ENCODE measurements at places on chromosomes 11 and 22.

DNA sequence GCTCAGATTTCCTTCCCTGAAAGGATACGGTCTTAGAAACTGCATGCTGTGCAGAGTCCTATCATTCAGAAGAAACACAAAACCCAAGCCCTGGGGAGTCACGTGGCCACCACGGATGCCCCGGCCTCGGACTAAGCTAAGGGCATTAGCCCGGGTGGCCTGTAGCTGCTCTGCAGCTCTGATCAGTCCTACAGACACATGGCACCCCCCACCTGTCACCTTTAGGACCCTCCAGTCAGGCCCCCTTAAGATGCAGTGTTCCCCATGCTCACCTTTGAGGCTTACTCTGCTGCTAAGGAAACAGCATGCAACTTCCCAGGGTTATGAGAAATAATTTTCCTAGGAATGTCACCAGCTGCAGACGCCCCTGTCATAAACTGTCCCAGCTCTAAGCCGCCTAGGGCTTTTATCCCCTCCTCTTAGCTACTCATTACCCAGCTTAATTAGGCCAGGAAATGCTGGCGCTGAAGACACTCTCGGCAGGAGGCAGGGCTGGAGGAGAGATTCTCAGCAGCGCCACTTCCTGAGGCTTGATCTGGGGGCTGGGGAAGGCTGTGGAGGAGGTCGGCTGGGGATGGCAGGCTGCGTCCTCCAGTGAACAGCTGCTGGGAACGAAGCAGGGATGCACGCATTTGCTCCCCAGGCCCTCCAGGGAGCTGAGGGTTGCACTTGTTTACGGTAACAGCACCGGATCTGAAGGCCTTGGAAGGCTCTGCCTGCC lies 47.2 kb upstream of the ADA2 start:
- DNase-seq = peak; percentile 77

GRCh38 chr11:119584193-119585042 lies 144.6 kb downstream of the NECTIN1 start:
- DNase-seq = peak; percentile 78

DNA sequence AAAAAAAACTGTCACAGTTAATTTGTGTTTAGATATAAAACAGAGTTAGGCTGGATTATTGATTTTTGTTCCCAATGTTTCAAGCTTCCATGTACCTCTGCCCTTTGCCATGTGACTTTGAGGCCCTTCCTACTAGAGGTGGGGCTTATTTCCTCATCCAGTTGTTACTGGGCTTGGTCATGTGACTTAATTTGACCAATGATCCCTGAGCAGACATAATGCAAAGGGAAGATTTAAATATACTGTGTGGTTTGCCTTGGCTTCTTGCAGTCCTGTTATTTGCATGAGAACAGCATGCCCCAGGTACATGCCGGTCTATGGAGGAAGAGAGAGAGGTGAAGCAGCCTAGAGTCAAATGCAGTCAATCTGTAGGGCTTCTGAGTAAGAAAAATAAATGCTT lies 347.0 kb downstream of the MIAT start:
- no peak for DNase-seq

DNA sequence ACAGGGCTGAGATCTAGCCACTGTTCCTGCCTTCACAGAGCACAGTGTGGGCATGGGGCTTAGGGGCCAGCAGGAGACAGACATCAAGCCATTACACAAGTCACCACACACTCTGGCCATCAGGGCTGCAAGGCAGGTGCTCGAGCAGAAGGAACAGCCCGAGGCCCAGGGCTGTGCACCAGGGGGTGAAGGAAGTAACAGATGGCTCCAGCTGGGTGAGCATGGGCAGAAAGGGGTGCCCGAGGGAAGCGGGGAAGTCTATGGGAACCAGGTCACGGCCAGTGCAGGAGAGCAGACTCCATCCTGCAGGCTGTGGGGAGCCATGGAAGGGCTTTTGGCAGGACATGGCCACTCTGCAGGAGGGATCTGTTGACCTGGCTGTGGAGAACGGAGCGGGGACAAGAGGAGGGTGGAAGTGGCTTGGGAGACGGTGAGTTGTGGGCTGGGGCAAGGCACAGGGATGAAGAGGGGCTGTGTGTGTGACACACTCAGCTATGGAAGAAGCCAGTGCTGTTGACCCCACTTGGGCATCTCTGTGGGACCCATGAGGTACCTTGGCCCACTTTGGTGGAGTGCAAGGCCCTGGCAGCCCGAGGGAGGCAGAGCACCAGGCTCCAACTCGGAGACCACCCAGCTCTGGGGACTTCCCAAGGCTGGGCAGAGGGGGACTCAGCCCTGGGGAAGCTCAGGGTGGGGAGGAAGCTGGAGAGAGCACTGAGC lies 3.6 kb downstream of the C11orf68 start:
- DNase-seq = no peak

DNA sequence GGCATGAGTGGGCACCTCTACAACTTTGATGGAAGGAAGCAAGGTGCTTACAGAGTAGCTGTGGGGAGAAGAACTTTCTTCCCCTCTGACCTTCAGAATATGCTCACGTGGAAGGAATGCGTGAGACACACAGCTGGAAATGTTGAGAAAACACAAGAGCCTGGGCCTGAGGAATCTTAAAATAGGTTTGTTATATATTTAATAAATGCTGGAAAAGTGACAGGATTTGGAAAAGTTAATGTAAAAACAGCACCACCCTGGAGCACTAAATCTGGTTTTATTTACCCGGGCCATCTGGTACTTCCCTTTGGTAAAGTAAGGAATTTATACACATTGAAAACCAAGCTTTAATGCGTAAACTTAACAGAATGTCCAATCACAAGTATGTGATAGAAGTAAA lies 14.0 kb upstream of the AMPD3 start:
- DNase-seq = no peak

- DNase-seq = no peak
Measured at GRCh38 chr11:92286709-92287108, 62.1 kb downstream of the FAT3 start.

DNA sequence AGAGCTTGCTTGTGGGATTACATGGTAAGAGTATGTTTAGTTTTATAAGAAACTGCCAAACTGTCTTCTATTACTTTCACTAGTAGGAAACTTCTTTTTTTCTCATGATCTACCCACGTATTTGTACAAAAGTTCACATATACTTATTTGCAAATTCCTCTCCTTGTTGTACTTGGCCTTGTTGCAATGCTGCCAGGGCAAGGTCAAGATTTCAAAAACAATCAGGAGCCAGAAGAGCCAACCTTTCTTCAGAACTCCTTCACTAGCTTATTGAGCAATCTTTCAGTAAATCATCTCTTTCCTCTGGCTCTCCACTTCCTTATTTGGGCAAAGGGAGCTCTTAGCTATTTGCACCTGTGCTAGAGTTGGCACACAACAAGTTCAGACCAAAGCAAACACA lies 9.7 kb downstream of the SRSF8 start:
- peak; percentile 40 for DNase-seq

- peak; percentile 87 for DNase-seq
Measured at GRCh38 chr11:46936138-46937110, at the start of gene CSTPP1. Gene CSTPP1, plus strand, starts transcription at chr11:46936761. Its CDS starts 45 bp downstream, at chr11:46936806.

DNA sequence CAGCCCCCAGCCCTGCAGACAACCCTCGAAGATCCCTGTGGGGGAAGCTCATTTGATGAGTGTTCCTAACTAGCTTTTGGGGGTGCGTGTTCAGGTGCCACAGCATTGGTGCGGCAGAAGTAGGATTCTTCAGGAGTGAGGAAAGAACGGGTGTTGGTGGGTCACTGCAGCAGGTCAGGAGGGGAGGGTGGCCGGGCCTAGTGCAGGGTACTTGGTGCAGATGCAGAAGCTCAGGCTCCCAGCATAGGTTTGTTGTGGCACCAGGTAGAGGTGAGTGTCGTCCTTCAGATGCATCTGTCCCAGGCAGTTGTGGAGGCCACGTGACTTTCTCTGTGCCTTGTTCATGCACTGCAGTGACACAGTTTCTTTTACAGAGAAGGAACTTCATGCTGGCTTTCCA lies 15.1 kb upstream of the ADORA2A start:
- DNase-seq = no peak

DNA sequence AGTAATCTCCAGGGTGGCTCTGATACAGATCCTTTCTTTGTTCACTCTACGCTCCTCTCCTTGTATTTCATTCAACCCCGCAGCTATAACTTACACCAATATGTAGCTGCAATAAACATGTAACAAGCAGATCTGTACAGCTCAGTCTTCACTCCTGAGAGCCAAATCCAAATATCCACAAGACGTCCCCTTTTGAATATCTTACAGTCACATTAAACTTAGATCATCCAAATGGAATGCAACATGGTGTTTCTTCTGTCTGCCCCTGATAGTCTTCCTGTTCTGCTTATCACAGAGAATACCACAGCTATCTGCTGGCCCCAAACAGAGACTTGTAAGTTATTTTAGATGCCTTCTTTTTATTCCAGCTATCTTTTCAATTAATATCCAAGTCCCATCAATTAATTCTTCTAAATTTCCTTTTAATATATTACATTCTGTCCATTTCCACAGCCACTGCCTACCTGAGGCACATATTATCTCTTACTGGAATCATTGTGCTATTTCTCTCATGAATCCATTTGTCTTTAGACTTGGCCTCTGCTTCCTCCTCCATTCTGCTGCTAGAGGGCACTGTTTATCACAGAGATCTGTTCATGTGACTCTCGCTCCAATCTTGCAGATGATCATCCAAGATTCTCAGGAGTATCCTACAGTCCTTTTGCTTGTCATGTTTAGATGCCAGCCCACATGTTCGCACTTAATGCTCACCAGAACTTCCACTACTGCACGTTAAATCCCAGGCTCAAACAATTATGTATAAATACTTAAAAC lies 908.6 kb downstream of the NTM start:
- peak; percentile 58 for DNase-seq

GRCh38 chr11:82733444-82734119 lies at the start of gene FAM181B:
Gene FAM181B, minus strand, starts transcription at chr11:82733864. Its CDS starts 135 bp downstream, at chr11:82733729.
- DNase-seq = peak; percentile 69

DNA sequence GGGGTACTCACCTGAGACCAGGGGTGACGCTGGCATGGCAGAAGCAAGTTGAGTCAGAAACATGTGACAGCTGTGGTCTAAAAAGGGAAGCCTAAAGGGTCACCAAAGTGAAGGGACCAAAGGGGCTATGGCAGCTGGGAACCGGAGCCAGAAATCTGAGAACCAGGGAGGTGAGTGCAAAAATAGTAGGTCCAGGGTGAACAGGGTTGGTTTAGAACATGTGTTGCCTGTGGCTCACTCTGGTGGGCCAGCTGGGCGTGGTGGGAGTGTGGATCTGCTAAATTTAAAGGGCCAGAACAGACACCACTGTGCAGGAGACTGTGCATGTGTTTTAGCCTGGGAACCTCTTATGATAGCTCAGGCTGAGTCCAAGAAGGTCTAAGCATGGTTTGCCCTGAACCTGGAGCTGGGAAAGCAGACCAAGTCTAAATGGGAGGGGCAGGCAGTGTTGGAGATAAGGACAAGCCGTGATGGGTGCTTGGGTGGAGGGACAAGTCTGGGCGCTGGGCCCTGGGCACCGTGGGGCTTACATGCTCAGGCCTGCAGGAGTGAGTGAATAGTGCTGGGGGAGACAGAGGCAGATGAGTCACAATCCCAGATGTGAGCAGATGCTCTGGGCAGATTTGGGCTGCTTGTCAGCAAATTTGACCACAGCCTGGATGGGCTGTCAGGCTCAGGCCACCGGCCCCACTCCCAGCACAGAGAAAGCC lies 41.4 kb upstream of the ZBED5 start:
- DNase-seq = peak; percentile 66

DNA sequence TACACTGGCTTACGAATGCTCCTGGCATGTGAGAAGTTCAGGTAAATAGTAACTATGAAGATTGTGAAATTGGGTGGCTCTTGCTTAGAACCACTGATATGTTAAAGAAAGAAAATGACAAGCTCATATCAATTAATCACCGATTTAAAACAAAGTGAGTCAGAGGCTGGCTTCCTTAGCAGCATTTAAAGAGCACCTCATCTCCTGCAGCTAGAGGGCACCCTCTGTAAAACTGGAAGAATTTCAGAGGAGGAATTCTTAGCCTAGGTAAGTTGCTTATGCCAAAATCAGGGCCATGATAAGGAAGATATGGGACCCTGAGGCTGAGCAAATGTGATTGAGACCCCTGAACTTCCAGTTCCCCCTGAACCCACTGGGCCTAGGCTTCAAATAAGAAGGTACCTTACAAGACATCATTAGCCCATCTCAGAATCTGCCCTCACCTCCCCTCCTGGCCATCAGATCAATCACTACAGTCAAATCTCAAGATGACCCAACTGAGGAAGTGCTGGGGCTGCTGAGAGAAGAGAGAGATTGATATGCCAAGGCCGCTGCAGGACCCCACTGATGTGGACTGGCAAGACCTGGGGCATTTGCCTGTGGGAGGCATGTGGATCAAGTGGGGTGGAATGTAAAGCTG lies 8.6 kb upstream of the CD3E start:
- DNase-seq = no peak

DNA sequence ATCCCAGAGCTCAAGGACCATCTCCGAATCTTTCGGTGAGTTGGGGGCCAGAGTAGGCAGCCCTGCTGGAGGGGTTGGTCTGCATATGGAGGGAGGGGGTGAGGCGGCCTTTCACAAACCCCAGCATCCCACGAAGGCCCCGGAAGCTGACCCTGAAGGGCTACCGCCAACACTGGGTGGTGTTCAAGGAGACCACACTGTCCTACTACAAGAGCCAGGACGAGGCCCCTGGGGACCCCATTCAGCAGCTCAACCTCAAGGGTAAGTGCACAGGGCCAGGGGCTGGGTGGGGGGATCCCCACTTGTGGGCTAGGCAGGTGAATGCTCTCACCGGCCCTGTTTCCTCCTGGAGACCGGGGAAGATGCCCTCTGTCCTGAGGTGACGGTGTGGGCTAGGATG lies 6.2 kb downstream of the TRPT1 start:
- no peak for DNase-seq

DNA sequence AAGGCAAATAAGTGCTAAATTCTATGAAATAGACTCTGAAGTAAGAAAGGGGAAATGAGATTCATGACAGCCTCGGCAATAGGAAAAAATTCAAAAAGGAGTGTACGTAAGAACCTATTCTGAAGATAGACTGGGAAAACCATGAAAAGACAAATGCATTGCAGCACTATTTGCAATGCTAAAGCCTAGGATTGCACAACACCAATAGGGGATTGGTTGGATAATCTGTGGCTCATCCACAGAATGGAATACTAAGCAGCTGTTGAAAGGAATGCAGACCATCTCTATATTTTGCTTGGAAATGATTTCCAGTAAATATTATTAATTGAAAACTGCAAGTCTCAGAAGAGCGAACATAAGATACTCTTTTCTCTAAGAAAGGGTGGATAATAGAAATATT lies 91.7 kb upstream of the CLMP start:
- DNase-seq = no peak

DNA sequence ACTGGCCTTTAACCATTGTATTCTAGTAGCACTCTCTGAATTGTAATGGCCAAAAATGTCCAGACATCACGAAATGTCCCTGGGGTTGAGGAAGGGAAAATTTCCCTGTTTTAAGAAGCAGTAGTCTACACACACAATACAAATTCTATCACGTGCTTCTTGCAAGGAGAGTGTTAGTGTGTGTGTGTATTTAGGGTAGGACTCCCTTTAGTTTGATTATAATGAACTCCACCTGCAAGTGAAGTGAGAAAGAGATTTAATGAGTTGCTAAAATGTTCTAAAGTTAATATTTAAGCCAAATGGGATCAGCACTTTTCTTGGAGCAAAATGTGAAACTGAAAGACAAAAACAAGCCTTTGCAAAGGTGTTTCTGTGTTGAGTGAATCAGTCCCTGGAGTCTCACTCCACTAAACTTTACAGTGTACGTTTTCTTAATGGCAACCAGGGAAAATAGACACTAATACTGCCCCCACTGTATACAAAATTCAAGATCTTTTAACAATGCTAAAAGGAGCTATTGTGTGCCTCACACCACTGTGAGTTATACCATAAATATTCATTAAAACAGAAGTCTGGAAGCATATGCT lies 590.3 kb upstream of the TENM4 start:
- DNase-seq = no peak

Data from NCI-H1105 treated with DMSO at 0.1 percent for 48 hours (cell line).